Nucleus accumbens (tissue), 56 donors: ENCODE measurements at places on chromosomes 11 and 22.

DNA sequence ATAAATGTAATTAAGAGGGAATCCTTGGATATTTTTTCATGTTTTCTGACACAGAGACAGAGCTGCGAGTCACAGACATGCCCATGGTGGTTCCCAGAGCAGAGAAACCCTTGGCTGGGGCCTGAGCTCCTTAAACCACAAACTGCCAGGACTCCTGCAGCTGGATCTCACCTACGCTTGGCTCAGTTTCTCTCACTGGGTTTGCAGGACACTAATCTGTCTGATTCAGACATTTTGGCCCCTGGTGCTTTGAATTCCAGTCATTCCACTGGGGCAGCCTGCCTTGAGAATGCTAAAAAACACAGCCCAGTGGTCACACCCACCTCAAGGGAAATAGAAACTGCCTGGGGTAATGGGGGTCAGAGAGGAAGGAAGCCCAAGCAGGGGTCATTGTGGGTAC, 122.6 kb downstream of the CCDC81 start:
- no peak for DNase-seq

DNA sequence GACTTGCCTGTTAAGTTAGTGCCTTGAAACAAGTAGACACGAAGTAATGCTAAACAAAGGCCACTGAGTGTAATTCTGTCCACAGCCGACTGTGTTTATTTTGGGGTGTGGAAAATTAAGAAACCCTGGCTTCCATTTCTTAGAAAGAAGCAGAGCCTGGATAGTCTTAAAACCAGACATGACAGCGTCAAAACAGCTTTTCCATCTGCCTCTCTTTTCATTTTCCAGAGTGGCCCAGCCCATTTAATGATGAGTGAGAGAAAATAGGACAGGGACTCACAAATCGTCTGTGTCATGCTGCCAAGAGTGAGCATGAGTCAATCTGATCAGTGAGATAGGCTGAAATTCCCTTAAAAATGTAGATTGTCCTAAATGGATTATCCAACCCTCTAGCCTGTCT, 485.9 kb downstream of the JRKL start:
- DNase-seq: no peak

DNA sequence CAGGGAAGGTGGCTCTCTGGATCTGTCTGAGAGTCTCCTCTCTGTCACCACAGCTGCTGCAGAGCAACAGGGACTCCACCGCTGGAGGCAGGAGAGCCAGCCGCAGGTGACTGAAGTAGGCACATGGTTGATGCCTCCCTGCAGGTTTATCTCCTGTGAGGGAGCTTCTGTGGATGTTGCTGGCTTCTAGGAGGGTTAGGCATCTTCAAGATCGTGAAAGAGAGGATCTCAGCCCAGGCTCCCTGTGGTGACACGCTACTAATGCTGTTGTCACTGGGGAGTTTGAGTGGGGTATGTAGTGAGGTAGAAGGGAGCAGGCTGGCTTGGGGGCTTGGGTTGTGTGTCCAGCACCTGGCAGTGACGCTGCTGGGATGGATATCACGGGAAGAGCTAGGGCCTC, 34.1 kb downstream of the DAGLA start:
- DNase-seq: no peak

DNA sequence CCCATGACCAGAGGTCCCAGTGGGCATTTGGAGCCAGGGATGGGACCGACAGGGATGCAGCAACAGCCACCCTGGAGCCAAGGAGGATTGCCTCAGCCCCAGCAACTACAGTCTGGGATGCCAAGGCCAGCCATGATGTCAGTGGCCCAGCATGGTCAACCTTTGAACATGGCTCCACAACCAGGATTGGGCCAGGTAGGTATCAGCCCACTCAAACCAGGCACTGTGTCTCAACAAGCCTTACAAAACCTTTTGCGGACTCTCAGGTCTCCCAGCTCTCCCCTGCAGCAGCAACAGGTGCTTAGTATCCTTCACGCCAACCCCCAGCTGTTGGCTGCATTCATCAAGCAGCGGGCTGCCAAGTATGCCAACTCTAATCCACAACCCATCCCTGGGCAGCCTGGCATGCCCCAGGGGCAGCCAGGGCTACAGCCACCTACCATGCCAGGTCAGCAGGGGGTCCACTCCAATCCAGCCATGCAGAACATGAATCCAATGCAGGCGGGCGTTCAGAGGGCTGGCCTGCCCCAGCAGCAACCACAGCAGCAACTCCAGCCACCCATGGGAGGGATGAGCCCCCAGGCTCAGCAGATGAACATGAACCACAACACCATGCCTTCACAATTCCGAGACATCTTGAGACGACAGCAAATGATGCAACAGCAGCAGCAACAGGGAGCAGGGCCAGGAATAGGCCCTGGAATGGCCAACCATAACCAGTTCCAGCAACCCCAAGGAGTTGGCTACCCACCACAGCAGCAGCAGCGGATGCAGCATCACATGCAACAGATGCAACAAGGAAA, 27.3 kb upstream of the L3MBTL2 start:
- DNase-seq: no peak

DNA sequence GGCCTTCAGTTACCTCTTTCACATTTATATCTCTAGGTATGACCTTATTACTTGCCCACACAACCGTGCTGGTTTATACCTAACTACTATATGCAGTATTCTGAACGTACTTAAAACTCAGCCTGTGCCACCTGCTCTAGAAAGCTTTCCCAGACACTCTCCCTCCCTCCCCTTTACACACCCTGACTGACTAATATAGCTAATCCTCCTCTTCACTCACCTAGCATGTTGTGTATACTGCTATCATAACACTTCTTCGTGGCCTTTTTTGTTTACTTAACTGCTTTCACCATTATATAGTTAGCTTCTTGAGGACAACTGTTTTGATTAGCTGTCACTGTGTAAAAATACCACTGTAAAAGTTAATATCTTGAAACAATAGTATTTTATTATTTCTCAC, 23.5 kb downstream of the RNF214 start:
- no peak for DNase-seq

DNA sequence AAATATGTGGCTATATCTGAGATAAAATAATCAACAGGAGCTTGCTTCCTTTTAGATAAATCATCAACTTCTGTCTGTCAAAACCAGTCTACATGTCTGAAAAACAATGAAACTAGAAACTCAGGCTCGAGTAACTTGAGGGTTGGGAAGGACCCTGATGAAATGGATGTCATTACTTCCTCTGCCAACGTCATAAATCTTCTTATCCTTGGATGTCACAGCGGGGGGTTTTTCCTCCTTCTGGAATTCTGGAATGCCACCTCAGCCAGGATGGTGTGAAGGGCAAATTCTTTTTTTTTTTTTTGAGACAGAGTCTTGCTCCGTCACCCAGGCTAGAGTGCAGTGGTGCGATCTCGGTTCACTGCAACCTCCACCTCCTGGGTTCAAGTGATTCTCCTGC, 13.4 kb downstream of the LGR4 start:
- no peak for DNase-seq

DNA sequence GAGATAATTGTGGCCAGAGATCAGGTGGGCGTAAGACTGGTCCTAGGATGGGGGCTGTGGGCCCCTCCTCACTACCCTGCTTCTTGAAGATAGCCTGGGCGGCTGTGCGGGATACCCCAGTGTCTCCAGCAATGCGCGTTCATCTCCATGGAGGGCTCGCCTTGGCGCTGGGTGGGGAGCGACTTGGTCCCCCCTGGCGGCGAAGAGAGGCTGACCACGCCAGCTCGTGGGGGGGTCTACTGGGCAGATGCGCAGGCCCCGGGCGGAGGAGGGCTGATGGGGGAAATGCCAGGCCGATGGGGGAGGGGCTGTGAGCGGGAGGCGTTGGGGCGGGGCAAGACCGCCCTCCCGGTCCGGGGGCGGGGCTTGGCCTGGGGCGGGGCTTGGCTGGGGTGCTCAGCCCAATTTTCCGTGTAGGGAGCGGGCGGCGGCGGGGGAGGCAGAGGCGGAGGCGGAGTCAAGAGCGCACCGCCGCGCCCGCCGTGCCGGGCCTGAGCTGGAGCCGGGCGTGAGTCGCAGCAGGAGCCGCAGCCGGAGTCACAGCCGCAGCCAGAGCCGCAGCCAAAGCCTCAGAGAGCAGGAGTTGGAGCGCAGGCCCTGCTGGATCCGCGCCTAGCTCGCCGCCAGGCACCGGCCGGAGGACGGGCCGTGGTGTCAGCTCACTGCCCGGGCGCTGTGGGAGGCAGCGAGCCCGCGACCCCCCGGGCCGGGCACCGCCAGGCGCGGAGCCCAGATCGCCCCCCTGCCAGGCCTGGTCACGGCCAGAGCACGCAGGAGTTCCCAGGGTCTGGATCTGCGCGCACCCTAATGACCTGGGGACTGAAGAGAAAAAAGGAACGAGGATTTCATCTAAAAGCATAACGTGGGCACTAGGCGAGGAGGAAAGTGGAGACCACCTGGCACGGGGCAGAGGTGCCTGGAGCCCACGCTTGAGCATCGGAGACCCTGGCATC, at the start of gene SLC35E4:
SLC35E4 (plus strand) TSS at position 509 of the 953 bp plus-strand sequence. CDS start 670 bp downstream, outside the sequence.
- peak; percentile 93 for DNase-seq

DNA sequence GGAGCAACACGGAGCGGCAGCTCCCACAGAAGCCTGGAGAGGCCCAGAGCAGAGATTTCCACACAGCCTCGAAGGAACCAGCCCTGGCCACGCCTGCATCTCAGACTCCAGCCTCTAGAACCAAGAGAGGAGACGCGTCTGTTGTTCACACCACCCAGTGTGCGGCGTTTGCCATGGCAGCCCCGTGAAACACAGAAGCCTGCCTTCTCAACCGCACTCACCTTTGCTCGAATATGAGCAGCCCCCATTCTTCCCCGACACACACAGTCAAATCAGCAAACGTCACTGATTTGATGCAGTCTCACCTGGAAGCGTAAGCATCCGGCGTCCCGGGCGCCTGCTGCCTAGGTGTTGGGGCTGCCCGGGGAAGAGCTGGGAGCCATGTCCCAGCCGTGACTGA, 14.2 kb upstream of the TALDO1 start:
- no peak for DNase-seq

DNA sequence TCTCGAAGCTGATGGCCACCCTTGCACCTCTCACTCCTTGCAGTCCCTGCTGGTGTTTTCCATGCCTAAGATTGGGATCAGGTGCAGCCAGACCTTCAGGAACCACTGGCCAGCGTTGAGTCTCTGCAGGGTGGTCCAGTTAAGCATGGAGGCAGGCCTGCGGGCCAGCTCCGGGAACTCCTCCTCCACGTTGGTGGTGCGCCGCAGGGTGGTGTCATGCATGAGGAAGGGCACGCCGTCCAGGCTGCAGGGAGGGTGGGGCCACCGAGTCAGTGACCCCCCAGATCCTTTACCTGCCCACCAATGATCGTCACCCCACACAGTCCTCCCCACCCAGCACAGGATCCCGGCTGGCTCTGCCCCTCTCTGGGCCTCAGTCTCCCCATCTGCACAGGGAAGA, 10.0 kb upstream of the KLHL35 start:
- DNase-seq: no peak

- DNase-seq: no peak
Observed at GRCh38 chr11:96878299-96879051, 488.7 kb downstream of the JRKL start.

- no peak for DNase-seq
Observed at GRCh38 chr11:42625757-42626665, 685.8 kb upstream of the API5 start.

GRCh38 chr22:44181912-44182587, 1.3 kb downstream of the PARVG start:
- DNase-seq: no peak

DNA sequence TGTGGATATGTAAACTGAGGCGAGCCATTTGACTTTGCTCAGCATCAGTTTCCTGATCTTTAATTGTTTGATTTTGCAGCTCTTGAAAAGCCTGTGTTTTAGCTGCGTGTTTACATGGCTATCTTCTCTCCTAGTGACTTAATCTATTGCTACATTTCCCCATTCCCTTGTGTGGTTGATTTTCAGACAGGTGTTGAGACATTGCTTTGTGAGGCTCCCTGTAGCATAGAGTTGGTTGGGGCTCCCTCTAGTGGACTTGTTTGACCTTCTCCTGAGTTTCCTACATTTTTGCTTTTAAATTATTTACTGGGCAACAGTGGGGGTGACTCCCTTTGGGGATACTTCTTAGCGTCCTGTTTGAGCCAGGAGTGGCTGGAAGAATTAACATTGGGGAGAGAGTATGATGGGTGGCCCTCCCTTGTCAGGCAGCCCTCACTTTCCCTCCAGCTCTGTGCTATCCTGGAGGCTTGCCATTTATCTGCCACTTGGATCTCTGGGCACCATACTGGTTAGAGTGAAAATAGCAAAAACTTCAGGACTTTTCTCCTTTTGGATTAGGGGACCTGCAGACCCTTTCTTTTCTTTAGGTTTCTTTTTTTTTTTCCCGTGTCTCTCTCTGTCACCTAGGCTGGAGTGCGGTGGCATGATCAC, 9.2 kb upstream of the CBL start:
- peak; percentile 39 for DNase-seq

DNA sequence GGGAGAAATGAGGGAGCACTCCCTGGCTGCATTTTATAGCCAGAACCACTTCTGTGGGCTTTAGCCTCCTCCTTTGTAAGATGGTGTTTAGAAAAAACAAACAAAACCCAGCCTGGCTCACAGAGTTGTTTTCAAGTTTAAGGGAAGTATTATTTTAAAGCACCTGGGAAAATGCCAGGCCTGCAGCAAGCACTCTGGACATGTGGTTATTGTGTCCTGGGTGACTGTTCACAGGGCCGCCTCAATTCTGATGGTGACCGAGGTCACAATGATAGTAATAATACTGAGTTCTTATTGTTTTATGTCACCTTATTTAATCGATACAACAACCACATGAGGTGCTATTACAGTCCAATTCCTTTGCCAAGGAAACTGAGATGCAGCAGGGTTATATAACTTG, 20.7 kb upstream of the SLC22A12 start:
- no peak for DNase-seq

DNA sequence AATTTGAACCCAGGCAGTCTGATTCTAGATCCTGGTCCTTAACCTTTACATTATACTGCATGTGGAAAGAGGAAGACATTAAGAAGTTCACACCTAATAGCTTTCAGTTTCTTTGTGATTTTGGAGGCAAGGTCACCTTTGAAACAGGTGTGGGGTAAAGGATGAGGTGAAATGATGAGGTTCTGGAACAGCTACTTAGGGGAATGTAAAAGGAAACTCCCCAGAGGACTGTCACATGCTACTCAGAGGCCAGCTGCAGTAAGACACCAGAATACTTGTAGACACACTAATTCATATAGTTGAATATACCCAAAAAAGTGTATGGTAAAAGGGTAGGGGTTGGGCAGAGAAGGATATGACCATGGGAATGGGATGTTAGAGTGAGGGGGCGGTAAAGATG, 5.4 kb downstream of the APIP start:
- no peak for DNase-seq

GRCh38 chr11:110243791-110244190, 52.6 kb downstream of the RDX start:
- no peak for DNase-seq
